ENCODE measurements at places on chromosomes 12 and 14. TPM values are rescaled to one million over a fixed set of nuclear protein-coding genes. Genes with fewer than 3 reads are reported as not detected.

The GUCY2C gene
- not detected for total RNA-seq

The CDKN3 gene
- total RNA-seq, result 1.8 TPM

The KRT85 gene
- not detected for total RNA-seq

The CHMP4A gene
- total RNA-seq, result 122 TPM

The SH2B3 gene
- 32.5 TPM for total RNA-seq

The MGAT4C gene
- total RNA-seq, result 1.1 TPM

The EML5 gene
- 2.5 TPM for total RNA-seq

The LAG3 gene
- 3.3 TPM for total RNA-seq

The ATF1 gene
- 22.8 TPM for total RNA-seq

The RNASE7 gene
- not detected for total RNA-seq

The CFAP251 gene
- total RNA-seq, result 3.0 TPM

The ACSM4 gene
- not detected for total RNA-seq

The TMX1 gene
- total RNA-seq, result 33.2 TPM

The ADAM21 gene
- not detected for total RNA-seq

The DHRS2 gene
- not detected for total RNA-seq

The RNF212B gene
- not detected for total RNA-seq

The SMAGP gene
- 3.9 TPM for total RNA-seq

The CLEC7A gene
- total RNA-seq, result 8.7 TPM

- no peak for DNase-seq
Measured at GRCh38 chr12:18483698-18484325, 222.5 kb downstream of the PIK3C2G start.

DNA sequence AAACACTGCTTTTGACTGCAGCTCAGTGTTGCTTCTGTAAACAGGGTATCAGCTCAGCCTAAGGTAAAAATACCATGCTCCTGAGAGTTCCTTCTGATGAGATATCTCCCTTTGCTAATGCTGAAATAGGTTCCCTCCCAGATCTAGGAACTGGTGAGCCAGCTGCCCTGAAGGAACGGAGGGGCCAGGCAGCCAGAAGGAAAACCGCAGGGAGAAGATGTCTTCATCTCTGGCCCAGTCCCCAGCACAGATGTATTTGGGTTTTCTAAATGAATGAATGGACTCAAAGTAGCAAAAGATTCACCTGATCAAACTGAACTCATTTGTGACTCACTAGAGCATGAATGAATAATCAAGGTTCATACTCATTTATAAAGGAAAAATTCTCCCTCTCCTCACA, 247.8 kb downstream of the MSRB3 start:
- no peaks in the 10 kb centered on the region for H3K36me3 ChIP-seq
- no peaks in the 10 kb centered on the region for H3K4me1 ChIP-seq
- no peak for DNase-seq
- peaks cover 5% of the 10 kb centered on the region for H3K27me3 ChIP-seq
- no peak overlapping the region for H3K27ac ChIP-seq

DNA sequence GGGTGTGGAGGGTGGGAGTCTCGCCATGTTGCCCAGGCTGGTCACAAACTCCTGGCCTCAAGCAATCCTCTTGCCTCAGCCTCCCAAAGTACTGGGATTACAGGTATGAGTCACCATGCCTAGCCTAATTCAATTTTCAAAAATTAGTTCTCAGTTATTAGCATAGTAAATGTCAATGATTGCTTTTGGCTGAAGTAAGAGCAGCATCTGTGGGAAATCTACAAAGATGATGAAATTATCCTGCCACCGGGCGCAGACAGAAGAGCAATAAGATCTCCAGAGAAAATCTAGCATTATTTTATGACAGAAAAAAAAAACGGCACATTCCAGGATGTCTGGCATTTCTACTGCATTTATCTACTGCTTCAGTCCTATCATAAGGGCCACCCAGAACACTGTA, 97.9 kb upstream of the DAAM1 start:
- no peak overlapping the region for H3K4me3 ChIP-seq
- no peak for DNase-seq
- no peaks in the 10 kb centered on the region for H3K27me3 ChIP-seq
- no peaks in the 10 kb centered on the region for H3K36me3 ChIP-seq

- H3K36me3 ChIP-seq, result no peaks in the 10 kb centered on the region
- H3K27ac ChIP-seq, result no peak overlapping the region
- H3K4me1 ChIP-seq, result no peaks in the 10 kb centered on the region
- H3K27me3 ChIP-seq, result no peaks in the 10 kb centered on the region
- DNase-seq, result no peak
Measured at GRCh38 chr12:62211510-62211909, 48.7 kb upstream of the USP15 start.

- H3K27ac ChIP-seq, result peak overlapping the region; percentile 64
- no peak for DNase-seq
- H3K27me3 ChIP-seq, result no peaks in the 10 kb centered on the region
Measured at GRCh38 chr14:58151133-58152013, 640 bp downstream of the ARMH4 start.

DNA sequence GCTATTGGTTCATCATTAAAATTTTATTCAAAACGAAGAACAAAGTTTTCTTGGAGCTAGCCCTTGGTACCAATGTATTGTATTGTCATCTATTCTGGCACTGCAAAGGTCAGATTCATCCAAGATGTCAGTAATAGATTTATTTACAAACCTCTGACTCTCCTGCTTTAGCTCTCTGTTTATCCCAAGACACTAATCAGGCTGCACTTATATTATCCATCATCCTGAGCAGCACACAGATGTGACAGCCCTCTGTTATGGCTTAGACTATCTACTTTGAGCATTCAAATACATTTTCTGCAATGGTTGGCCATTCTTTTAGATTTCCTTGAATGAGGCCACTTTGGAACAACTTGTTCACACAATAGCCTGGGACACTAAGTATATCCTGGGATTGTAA, 5.0 kb upstream of the PTPRR start:
- peaks cover 3% of the 10 kb centered on the region for H3K4me1 ChIP-seq
- no peak overlapping the region for H3K4me3 ChIP-seq
- no peak for DNase-seq
- H3K27me3 ChIP-seq, result peaks cover 4% of the 10 kb centered on the region
- no peaks in the 10 kb centered on the region for H3K36me3 ChIP-seq
- H3K27ac ChIP-seq, result no peak overlapping the region

- H3K4me3 ChIP-seq, result no peak overlapping the region
- DNase-seq, result no peak
- peaks cover 13% of the 10 kb centered on the region for H3K27me3 ChIP-seq
Measured at GRCh38 chr12:131603939-131604795, 106.7 kb upstream of the SFSWAP start.

GRCh38 chr12:30120522-30120921, 336.8 kb upstream of the TMTC1 start:
- H3K36me3 ChIP-seq, result no peaks in the 10 kb centered on the region
- no peak overlapping the region for H3K27ac ChIP-seq
- H3K27me3 ChIP-seq, result no peaks in the 10 kb centered on the region
- DNase-seq, result no peak

- H3K4me3 ChIP-seq, result no peak overlapping the region
- no peaks in the 10 kb centered on the region for H3K36me3 ChIP-seq
- H3K4me1 ChIP-seq, result no peaks in the 10 kb centered on the region
- no peaks in the 10 kb centered on the region for H3K27me3 ChIP-seq
Measured at GRCh38 chr12:94674051-94674451, 23.7 kb upstream of the TMCC3 start.

DNA sequence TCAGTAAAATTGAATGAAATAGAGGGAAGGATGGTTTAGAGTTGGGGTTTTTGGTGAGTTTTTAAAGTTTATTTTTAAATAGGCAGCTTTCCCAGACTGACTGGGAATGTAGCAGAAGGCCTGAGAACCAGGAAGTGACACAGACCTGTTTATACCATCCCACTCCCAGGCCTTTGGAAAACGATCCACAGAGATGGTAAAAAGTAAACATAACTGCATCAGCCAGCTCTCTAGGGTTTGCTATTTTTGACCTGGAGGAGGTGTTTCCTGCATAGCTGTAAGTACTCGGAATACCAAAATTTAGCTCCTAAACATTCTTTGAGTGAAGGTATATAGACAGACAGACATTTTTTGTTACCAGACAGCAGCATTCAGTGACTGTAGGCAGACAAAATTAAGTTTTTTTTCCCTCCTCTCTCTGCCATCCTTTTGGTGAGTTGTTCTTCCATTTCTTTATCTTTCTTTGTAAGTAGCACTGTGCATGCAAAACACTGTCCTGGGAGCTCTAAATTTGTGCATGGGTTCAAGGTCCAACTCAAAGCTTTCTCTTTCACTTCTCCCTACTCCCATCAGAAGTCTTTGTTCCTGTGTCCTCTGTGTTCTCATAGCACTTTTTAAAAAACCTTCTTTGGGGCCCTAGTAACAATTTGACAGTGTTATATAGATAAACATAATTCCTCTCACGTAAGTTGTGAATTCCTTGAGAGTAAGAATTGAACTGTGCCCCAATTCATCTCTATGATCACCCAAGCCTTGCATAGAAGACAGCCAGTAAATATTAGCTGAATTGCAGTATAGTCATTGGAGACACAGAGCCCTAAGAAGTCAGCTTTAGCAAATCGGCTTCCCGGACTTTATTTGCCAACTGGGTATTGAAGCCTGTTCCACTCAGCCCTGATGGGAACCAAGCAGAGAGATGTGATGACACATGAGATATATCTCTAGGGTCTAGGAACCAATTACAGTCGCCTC, 37.4 kb downstream of the SUSD6 start:
- H3K4me3 ChIP-seq, result no peak overlapping the region
- no peaks in the 10 kb centered on the region for H3K36me3 ChIP-seq
- H3K4me1 ChIP-seq, result peaks cover 87% of the 10 kb centered on the region
- no peak for DNase-seq

- no peaks in the 10 kb centered on the region for H3K27me3 ChIP-seq
- H3K36me3 ChIP-seq, result no peaks in the 10 kb centered on the region
- H3K4me1 ChIP-seq, result peaks cover 41% of the 10 kb centered on the region
- no peak for DNase-seq
- H3K27ac ChIP-seq, result peak overlapping the region; percentile 35
Measured at GRCh38 chr12:48810903-48811431, 7.3 kb upstream of the CACNB3 start.

DNA sequence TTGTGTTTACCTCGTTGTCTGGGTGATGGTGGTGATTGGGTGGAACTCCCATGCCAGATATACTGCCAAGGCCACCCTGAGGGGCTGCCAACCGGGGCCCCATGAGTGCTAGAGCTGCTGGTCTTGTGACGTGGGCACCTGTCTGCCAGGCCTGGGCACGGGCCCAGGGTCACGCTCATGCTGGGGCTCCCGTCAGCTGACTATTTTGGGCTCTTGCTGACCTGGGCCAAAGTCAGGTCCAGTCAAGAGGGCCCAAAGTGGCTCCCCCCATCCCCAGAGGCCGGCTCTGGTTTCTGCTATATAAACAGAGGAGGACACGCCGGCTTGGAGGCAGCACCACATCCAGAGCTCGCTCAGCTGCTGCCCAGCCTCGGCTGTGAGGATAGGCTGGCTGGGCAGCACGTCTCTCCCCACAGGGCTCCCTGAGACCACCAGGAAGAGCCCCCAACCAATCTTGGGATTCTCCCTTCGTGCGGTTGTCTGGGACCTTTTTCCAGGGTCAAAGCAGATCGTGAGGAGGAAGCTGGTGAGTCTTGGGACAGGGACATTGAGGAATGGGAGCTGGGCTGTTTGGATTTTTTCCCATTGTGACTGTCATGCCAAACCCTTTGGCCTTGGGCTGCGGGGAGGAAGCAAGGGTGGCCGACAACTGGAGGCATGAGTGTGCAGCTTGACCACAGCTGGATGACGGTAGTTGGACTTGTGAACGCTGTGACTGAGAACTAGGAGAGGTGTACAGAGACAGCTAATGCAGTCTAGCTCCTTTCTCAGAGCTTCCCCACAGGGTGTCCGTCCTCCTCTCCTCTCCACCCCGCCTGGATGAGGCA, 7.6 kb upstream of the NR4A1 start:
- peaks cover 43% of the 10 kb centered on the region for H3K4me1 ChIP-seq
- DNase-seq, result peak; percentile 90
- H3K27ac ChIP-seq, result peak overlapping the region; percentile 90
- no peaks in the 10 kb centered on the region for H3K36me3 ChIP-seq

GRCh38 chr14:53741479-53742232, 215.0 kb downstream of the BMP4 start:
- H3K4me1 ChIP-seq, result no peaks in the 10 kb centered on the region
- H3K36me3 ChIP-seq, result no peaks in the 10 kb centered on the region
- DNase-seq, result no peak
- H3K4me3 ChIP-seq, result no peak overlapping the region
- H3K27ac ChIP-seq, result no peak overlapping the region

GRCh38 chr12:113762155-113762881, 203.8 kb downstream of the RBM19 start:
- H3K27ac ChIP-seq, result no peak overlapping the region
- no peak for DNase-seq
- no peak overlapping the region for H3K4me3 ChIP-seq
- no peaks in the 10 kb centered on the region for H3K36me3 ChIP-seq
- H3K27me3 ChIP-seq, result peaks cover 75% of the 10 kb centered on the region

DNA sequence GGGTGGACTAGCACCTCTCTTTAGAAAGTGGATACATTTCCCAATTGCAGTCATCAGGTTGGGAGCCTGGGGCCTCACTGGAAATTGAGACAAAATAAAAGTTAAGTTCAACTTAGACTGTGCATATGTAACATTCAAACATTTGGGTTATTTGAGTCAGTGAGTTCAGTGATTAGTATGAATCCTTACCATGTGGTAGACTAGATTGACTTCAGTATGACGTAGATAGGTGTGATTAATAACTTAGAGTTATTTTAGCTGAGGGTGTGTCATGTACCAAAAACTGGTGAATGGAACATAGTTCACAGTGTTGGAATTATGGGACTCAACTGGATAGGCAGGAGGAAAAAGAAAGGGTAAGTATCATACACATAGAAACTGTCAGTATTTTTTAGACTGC, 8.0 kb upstream of the SSTR1 start:
- no peak overlapping the region for H3K27ac ChIP-seq
- no peak for DNase-seq
- no peaks in the 10 kb centered on the region for H3K36me3 ChIP-seq
- no peaks in the 10 kb centered on the region for H3K4me1 ChIP-seq
- H3K27me3 ChIP-seq, result no peaks in the 10 kb centered on the region
- no peak overlapping the region for H3K4me3 ChIP-seq

DNA sequence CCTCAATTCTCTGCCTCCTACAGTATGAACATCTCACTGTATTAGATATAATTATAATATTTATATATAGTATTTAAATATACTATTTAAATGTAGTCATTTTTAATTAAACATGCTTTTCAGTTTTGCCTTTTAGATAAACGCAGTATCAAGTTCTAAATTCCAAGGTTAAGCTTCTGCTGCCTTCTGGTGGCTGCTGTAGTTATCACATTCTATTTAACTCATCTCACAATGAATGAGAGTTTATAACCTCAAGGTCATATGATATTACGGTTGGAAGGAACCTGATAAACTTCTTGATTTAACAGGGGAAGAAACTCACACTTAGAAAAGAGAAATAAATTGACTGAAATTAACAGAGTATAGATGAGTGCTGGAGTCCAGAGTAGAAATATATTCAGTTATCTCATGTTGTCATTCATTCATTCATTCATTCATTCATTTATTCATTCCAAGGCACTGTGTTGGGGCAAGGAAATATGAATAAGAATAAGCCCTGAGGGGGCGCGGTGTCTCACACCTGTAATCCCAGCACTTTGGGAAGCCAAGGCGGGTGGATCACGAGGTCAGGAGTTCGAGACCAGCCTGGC, 31.9 kb downstream of the GUCY2C start:
- no peak overlapping the region for H3K4me3 ChIP-seq
- H3K4me1 ChIP-seq, result no peaks in the 10 kb centered on the region
- no peak for DNase-seq
- no peaks in the 10 kb centered on the region for H3K36me3 ChIP-seq

GRCh38 chr14:99819514-99819913, 26.3 kb downstream of the EML1 start:
- H3K36me3 ChIP-seq, result no peaks in the 10 kb centered on the region
- H3K4me1 ChIP-seq, result peaks cover 59% of the 10 kb centered on the region
- peak overlapping the region; percentile 20 for H3K4me3 ChIP-seq

- no peak overlapping the region for H3K27ac ChIP-seq
- no peak overlapping the region for H3K4me3 ChIP-seq
- DNase-seq, result peak; percentile 69
- H3K36me3 ChIP-seq, result no peaks in the 10 kb centered on the region
- H3K4me1 ChIP-seq, result peaks cover 24% of the 10 kb centered on the region
- no peaks in the 10 kb centered on the region for H3K27me3 ChIP-seq
Measured at GRCh38 chr14:67517083-67517482, 16.0 kb upstream of the PLEKHH1 start.

All from sigmoid colon (tissue), 7 donors.